Aorta (tissue), 5 donors: ENCODE measurements at places on chromosomes 1 and 21. TPM values are rescaled to one million over a fixed set of nuclear protein-coding genes. Genes with fewer than 3 reads are reported as not detected.

- no peak for DNase-seq
Measured at GRCh38 chr1:8471451-8471850, 153.5 kb downstream of the SLC45A1 start.

DNA sequence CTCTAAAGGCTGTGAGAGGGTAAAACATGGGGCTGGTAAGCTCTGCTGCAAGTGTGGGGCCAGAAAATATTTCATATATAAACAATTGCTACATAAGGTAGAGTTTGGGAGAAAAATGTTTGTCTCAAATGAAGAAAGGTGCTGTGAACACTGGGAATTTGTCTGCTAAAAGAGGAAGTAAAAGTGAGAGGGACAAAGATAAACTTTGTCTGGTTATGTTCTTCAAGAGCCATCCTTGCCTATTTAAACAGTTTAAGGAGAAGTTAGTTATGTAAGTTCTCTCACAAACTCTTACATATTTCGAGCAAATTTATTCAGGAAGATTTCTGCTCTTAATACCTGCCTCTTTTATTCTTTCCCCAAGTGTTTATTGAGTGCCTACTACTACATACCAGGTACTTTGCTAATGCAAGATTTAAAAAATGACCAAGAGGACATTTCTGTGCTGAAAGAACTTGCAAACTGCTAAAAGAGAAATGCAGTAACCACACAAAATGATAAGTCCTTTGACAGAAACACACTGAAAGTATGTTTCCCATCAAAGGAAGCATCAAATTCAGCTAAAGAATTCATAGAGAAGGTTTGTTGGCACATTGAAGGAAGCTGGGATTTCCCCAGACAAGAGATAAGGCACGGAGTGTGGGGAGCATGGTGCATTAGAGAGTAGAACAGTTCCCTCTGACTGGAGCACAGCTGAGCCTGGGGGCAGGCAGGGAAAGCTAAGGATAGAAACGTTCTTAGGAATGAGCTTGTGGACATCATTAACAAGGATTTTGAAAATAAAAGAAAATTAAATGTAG is 549.1 kb downstream of the PTBP2 start:
- no peak for DNase-seq

DNA sequence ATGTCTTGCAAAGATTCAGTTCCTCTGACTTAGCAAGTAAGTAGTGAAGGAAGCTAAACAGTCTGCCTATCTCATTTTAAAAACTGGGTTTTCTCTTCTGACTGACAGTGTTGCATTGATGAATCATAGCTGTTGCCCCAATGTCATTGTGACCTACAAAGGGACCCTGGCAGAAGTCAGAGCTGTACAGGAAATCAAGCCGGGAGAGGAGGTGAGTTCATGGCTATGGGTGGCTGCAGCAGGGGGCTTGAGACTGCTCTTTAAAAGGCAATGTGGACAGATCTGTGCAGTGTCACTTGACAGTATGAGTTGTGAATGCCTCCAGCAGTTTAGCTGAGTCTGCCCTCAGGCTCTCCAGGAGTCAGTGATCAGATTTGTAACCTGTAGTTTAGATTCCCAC is 46.6 kb downstream of the SMYD2 start:
- DNase-seq: no peak

- DNase-seq: no peak
Measured at GRCh38 chr1:2911421-2912178, 109.7 kb upstream of the ACTRT2 start.

DNAJC6 gene
- total RNA-seq: 2.3 TPM

SERTAD4 gene
- 4.5 TPM for total RNA-seq

MYOM3 gene
- total RNA-seq: 1.9 TPM

GPR157 gene
- 7.1 TPM for total RNA-seq

LYPLA2 gene
- 30.0 TPM for total RNA-seq

FBXO2 gene
- 1.7 TPM for total RNA-seq

PFKFB2 gene
- total RNA-seq: 9.6 TPM

ZMPSTE24 gene
- total RNA-seq: 51.1 TPM

MCOLN2 gene
- total RNA-seq: 1.1 TPM
